ENCODE measurements at places on chromosomes 16 and 17.

GRCh38 chr16:24477492-24477891 is 61.9 kb upstream of the RBBP6 start:
- ATAC-seq: no peak

- no peak for ATAC-seq
Observed at GRCh38 chr17:59287891-59288290, 43.6 kb upstream of the YPEL2 start.

GRCh38 chr17:43042025-43042628 is 17.1 kb downstream of the RND2 start:
- ATAC-seq: no peak

DNA sequence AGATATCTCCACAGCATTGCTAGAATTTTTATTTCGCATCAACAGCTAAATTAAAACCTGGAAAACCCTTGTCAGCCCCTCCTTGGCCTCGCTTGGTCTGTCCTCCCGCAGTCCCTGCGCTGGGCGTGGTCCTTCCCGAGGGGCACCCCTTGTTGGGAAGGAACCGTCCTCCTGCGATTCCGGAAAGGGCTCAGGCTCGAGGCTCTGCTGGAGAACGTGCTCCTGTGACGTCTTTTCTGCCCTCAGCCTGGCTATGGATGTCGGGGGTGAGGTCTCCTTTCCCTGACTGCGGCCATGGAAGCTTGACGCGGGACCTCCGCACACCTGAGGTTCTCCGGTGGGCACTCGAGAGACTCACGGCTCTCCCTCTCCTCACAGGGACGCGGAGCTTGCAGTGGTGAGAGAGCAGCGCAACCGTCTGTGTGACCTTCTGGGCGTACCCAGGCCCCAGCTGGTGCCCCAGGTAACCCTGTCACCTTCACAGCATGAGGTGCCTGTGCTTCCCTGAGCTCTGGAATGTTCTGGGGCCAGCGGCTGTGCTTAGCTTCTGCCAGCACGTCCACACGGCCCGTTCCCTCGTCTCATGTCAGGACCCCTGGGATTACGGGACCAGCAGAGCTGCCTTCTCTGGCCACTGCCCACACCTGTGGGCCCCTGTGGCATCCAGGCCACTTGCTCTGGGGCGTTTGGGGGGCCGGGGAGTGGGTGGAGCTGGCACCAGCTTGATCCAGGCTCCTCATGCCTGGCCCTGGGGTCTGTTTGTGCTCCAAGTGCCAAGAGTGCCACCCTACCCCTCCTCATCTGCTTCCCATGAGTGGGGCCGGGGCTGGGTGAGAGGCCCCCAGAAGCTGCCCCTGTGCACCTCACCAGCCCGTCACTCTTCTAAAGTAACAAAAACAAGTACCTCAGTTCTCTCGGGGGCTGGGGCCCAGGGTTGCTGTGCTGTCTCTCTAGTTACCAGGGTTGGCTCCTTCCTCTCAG is 101.5 kb upstream of the ZNF750 start:
- ATAC-seq: no peak

DNA sequence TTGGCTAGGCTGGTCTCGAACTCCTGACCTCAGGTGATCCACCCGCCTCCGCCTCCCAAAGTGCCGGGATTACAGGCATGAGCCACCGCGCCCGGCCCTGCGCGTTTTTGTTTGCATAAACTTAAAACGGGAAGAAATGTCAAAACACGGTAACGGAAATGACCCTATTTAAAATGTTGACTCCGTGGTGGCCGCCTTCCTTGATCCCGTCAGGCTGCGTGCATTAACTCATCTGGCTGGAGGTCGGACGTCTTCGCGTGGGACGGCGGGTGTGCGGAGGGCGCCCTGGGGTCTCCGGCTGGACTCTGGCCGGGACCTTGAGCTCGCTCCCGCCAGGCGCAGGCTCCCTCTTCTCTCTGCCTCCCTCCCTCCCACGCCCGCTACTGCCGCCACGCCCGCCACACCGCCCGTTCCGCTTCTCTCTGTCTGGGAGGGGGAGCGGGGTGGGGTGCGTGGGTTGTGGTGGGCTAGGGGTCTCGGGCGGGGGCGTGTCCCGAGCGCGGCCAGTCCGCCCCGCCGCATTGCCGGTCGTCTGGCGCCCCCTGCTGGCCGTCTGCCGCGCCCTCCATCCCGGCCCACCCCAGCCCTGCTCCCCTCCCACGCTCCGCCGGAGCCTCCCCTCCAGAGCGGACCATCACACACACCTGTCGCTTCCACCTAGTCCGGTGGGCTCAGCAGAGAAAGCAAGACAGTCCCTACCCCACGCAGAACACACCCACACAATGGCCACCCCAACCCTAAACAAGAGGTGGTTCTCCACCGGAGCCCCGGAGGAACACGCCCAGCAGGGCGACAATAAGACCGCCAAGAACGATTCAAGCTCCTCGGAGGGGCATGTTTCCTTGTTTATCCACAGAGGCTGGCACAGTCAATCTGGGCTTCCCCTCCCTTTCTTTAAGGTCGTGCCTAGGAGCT is 1.2 kb upstream of the CCDC42 start:
- ATAC-seq: peak; percentile 82

DNA sequence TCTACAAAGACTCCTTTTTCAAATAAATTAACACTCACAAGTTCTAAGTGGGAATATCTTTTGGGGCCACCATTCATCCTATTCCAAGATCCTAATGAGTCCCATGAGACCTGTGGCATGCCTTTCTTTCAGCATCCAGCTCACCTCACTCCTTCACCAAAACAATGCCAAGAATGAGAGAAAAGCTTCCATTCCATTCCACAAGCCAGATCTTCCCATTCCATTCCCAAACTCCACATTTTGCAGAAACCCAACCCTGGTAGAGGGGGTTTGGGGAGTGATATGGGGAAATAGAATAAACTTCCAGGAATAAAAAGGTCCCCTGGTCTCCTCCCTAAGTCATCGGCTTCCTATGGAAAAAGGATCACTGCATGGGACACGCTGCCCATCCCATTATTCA is 392.2 kb downstream of the NPIPA8 start:
- ATAC-seq: no peak

DNA sequence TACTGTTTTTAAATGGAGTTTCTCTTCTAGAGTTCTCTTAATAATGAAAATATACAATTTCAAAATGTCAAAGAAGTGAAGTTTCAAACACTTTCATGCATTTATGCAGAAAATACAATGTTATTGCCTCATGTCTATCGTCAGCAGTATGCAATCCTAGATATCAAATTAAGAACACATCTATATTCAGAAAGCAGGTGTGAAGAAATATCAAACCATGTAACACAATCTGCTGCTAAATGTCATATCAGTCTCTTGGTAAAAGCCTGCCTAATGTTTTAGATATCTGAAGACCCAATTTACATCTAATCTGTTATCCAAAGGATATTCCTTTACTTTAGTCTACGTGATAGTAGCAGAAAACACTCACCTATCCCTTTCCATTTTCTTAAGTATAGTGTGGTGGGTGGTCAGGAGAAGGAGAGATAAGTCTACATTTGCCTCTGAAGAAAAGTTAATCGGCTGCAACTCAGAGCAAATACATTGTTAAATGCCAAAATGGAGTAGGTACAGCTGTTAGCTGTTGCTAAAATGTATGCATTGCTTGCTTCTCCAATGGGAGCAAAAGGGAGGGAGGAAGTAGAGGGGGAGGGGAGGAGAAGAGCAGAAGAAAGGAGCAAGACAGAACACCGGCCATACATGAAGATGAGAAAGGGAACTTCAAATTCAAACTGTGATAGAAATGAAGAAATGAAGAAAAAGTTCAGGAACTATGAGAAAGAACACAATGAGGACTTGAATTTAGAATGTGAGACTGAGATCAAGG is 64.9 kb downstream of the ITFG1 start:
- no peak for ATAC-seq

GRCh38 chr16:66081775-66082366 is 284.6 kb upstream of the CDH5 start:
- no peak for ATAC-seq

DNA sequence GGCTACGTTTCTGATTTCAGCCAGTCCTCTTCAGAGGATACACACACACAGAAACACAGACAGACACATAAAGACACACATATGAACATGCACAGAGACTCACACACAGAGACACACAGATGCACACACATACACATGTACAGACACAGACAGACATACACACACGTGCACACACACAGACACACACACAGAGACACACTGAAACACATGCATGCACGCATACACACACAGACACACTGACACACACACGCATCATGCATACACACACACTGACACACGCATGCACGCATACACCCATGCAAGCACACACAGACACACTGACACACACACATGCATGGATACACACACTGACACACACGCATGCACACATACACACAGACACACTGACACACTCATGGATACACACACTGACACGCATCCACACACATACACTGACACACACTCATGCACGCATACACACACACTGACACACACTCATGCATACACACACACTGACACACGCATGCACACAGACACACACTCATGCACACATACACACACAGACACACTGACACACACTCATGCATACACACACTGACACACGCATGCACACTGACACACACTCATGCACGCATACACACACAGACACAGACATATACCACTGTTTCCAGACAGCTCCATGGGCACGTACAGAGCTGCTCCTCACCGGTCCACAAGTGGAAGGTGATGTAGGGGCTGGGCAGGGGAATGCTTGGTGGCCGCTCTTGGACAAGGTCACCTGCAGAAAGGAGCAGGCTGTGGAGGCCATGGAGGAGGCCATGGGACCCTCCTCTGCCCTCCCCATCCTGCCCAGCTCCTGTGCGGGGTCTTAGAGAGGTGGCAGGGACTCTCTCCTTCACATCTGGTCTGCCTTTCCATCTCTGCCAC is 30.1 kb upstream of the MFSD6L start:
- no peak for ATAC-seq

DNA sequence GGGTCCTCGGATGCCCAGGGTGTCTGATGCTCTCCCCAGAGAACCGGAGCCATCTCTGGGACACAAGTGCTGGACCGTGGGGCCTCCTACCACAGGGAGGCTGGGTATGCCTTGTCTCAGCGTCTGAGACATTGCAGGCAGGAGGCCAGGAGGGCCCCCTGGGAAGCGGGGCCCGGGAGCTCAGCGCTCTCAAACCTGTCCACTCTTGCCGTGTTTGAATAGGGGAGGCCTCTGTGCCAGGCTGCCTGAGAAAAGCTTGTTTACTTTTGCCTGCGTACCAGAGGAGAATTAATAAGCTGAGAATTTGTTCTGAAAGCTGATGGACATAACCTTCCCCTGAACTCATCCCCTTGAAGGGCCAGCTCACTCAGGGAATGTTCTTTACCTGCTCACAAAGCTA is 163.8 kb downstream of the NTN1 start:
- ATAC-seq: no peak

DNA sequence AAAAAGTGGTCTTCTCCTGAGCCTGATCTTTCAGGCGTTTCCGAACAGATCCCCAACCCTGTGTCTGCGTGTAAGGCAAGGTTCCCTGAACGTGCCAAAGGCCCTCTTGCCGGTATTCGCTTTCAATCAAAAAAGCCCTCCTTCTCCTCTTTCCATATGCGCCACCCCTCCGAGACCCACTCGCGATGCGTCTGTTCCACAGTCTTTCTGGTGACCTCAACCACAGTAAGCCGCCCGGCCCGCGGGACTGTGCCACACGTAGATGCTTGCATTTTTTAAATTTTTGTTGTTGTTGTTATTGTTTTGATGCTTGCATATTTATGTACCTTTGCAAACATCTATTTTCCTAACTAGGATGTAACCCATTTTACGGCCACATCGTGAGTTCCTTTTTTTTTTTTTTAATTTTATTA is 607 bp upstream of the PRPSAP1 start:
- ATAC-seq: no peak

DNA sequence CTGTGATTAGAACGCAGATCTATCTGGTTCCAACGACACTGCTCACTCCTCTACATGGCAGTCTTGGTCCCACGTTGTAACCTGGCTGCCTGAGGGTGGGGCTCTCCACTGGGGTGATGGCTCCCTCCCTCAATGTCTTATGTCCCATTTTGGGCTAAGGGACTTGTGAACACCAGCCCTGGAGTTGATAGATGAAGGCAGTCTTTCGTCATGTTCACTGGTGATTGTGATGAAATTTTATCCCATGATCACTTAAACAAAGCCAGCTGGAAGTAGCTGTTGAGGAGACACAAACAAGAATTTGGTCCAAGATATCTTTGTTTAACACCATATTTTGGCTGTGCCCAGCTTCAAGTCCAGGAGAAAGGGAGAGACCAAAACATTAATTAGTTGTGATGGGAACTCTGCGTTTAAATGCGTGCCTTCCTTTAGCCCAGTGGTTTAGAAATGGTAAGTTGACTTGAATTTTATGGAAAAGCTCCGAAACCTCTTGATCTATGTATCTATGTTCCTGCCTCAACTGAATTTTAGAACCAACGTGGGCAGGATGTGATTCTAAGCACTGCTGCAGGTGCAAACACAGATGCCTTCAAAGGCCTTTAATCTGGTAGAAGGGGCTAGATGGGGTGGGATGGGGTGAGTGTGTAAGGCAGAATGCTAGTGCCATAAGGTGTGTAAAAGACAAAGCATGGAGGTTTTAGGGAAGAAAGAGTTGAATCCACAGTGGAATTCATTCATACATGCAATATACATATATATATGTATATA is 186.8 kb upstream of the IRX3 start:
- ATAC-seq: no peak

GRCh38 chr16:23436951-23437350 is 16.0 kb downstream of the COG7 start:
- no peak for ATAC-seq

DNA sequence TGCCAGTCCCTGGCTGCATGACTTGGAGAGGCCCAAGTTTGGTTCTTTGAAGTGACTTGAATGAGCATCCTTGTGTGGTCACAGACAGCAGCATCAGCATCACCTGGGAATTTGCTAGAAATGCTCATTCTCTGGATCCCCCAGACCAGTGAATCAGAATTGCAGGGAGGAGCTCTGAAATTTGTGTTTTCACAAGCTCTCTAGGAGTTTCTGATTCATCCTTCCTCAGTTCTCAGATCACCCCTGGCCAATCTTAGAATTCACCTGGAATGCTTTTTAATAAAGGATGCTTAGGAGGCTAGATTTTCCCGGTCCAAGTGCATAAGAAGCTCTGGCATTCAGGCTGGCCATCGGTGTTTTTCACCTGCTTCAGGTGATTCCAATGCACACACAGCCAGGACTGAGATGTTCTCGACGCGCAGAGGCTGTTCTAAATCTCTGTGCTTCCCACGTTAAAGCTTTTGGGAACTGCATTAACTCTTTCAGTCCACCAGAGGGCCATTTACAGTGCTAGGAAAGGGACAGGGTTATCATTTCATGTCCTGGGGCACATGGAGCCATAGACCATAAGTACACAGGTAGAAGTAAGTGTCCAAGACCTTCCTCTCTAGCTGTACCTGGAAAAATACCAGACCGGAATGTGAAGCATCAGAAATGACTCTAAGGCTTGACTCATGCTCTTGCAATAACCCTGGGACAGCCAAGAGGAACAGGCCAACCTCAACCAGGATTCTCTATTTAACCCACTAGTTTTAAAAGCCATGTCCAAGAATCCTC is 85.7 kb upstream of the XYLT1 start:
- no peak for ATAC-seq

GRCh38 chr17:1469231-1469852 is 13.3 kb upstream of the CRK start:
- ATAC-seq: no peak
